ENCODE measurements at places on chromosomes 2 and 18. TPM values are rescaled to one million over a fixed set of nuclear protein-coding genes. Genes with fewer than 3 reads are reported as not detected.
A peak's percentile ranks its signal among the peaks of the same experiment; 100 is the strongest.

- DNase-seq: no peak
These were observed 119.5 kb upstream of the MCFD2 start for GRCh38 chr2:47034973-47035609.

RBMS1 gene
- total RNA-seq: 95.1 TPM

GRCh38 chr2:39975476-39976020, 196.5 kb upstream of the THUMPD2 start:
- DNase-seq: no peak

GRCh38 chr18:12079491-12080237, 14.0 kb upstream of the ANKRD62 start:
- no peak for DNase-seq

DNA sequence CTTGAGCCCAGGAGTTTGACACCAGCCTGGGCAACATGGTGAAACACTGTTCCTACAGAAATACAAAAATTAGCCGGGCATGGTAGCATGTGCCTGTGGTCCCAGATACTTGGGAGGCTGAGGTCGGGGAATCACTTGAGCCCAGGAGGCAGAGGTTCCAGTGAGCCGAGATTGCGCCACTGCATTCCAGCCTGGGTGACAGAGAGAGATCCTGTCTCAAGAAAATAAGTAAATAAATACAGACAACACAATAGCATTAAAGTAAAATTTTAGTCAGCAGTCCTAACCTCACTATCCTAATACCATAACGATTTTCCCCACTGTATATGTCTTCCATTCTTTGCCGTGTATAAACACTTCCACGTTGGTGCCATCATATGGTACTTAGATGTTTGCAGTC, 83.0 kb upstream of the MBOAT2 start:
- DNase-seq: peak; percentile 81

GRCh38 chr2:178394859-178395258, 56.1 kb downstream of the PRKRA start:
- no peak for DNase-seq

GRCh38 chr2:226615891-226616290, 183.7 kb downstream of the IRS1 start:
- no peak for DNase-seq

ANO7 gene
- total RNA-seq: not detected

SCN1A gene
- under 0.01 TPM for total RNA-seq

TMEM169 gene
- total RNA-seq: under 0.01 TPM

GRCh38 chr2:66679442-66679841, 244.5 kb downstream of the MEIS1 start:
- no peak for DNase-seq

DNA sequence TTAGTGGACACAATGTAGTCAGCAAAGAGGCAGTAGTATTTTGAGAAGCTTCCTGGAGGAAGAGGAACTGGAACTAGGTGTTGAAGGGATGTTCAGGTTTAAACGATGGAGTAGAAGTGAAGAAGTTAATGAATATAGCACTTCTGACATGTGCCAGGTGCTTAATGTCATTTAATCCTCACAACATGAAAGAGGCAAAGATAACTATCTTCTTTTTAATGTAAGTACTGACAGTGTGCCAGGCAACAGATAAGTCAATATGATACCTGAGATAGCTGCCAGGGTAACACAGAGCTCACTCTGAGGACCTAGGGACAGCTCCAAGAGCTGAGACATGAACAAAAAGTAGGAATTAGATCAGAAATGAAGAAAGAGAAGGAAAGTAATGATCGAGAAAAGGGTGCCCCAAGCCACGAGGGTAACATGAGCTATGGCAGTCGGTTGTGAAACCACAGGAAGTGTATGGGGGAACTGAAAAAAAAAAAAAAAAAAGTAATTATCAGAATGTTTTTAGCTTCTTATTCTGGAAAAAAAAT, 140.7 kb downstream of the RNF144A start:
- no peak for DNase-seq

DNA sequence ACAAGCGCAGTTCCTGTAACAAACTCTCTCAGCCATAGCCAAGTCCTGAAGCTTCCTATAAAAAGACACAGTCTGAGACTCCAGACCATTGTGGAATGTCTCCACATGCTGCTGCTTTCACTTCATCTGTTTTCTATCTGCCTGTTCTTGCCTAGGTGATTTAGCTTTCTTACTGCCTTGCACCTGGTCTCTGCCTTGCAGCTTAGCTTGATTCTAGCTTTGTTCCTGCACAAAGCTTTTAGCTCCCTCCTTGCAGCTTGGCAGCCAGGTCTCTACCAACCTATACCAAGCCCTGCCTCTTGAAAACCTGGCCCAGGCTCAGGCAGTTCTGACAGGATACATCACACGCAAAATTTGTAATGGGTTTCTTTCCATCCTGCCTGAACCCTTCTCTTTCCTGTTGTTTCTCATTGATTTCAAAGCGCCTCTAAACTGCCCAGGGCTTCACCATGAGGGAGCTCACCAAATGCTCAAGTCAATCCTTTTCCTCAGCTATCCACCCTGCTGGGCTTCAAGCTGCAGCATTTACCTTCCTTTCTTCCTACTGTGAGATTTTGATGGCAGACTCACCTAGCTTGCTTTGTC, 941.3 kb upstream of the NXPH2 start:
- DNase-seq: no peak

PID1 gene
- total RNA-seq: 48.2 TPM

GRCh38 chr18:8744656-8745055, 39.3 kb downstream of the MTCL1 start:
- no peak for DNase-seq

DYNC2LI1 gene
- total RNA-seq: 19.1 TPM

DNA sequence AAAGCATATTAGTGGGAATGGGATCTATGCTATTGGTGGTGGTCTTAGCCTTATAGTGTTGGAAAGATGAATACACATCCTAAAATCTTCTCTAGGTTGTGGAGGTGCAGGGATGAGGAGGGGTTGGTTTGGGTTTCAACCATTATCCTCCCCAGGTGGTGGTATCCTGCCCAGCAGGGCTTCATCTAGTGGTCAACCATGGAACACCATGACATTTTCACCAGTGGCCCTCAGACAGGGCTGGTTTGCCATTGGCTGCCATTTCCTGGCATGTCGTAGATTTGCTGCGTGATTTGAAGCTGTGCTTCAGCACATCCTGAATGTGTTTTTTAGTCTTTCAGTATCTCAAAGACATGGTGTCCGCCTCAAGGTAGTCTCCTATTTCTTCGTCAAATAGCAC, 391.2 kb upstream of the HNRNPA3 start:
- no peak for DNase-seq

GRCh38 chr2:230317366-230317765, 9.6 kb upstream of the SP140L start:
- DNase-seq: no peak

MPP4 gene
- total RNA-seq: not detected

GRCh38 chr18:3180325-3180724, 39.4 kb downstream of the MYOM1 start:
- no peak for DNase-seq

- DNase-seq: no peak
These were observed 72.2 kb upstream of the RBM44 start for GRCh38 chr2:237726401-237726830.

DNA sequence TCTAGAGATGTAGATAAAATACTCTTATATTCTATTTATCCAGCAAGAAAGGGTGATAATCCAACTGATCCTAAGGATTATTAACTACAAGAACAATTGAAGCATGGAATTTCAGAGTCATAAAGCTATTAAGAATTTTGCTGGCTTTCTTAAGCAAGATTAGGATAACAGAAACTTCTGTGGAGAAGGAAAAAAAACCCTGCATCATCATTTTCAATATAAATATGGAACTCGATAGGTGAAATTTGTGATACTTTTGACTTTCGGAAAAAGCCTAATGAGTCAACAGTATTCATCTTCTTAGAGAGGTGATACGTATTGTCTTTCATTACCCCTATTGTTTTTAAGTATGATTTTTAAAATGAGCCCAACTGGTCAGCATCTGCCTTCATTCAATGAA, 593.3 kb downstream of the CPS1 start:
- DNase-seq: no peak

- no peak for DNase-seq
These were observed 120.8 kb upstream of the SULT1C3 start for GRCh38 chr2:108118996-108119395.
